Fibroblast of mammary gland (primary cell): ENCODE measurements at places on chromosomes 1 and 21.
A peak's percentile ranks its signal among the peaks of the same experiment; 100 is the strongest.

DNA sequence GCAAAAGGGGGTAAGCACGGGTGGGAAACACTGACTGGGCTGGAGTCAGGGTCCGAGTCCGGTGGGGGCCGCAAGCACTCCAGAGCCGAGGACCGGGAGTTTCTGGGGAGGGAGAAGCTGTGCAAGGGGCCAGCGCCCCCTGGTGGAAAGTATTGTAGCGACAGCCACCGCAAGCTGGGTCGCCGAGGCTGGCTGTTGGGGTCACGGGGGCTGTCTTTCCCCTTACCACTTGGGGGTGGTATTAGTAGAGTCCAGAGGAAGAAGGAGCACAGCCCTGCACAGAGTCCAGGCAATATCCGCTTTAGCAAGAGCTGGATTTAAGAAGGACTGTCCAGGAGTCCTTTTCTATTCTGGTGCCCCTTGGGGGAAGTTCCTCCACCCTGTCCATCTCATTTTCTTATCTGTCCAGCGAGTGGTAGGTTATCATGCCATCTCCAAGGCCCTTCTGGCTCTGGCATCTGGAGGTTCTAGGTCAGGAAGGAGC, 17.9 kb upstream of the ETV3 start:
- peak; percentile 53 for DNase-seq

DNA sequence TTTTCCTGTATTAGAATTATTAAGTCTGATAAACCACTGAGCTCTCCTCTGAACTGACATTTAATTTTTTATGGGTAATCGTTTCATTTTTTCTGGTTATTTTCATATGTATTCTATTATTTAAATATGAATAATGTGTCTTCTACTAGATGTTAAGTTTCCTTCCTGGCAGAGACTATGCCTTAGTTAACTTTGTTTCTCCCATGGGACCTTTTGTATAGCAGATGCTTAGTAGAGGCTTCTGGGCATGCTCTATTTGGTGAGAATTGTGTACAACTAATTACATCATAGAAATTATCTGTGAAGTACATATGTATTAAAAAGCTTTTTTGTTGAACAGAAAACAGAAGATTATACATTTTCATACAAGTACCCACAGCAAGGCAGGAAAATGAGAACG, 23.4 kb downstream of the CTBS start:
- peak; percentile 54 for DNase-seq

DNA sequence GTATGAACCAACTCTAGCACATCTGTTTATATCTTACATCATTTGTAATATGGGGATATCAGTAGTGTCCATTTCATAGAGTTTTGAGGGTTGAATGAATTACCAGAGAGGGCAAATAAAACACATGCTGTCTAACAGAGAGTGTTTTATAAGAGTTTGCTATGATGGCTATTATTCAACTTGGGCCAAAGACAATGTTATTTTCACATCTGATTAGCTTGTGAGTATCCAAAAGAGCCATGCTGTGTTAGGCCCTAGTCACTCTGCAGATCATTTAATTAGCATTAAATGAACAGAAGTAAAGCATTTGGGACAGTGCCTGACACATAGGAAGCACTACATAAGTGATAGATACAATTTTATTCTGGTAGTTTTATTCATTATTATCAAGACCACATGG, 4.2 kb upstream of the RNF11 start:
- no peak for DNase-seq

DNA sequence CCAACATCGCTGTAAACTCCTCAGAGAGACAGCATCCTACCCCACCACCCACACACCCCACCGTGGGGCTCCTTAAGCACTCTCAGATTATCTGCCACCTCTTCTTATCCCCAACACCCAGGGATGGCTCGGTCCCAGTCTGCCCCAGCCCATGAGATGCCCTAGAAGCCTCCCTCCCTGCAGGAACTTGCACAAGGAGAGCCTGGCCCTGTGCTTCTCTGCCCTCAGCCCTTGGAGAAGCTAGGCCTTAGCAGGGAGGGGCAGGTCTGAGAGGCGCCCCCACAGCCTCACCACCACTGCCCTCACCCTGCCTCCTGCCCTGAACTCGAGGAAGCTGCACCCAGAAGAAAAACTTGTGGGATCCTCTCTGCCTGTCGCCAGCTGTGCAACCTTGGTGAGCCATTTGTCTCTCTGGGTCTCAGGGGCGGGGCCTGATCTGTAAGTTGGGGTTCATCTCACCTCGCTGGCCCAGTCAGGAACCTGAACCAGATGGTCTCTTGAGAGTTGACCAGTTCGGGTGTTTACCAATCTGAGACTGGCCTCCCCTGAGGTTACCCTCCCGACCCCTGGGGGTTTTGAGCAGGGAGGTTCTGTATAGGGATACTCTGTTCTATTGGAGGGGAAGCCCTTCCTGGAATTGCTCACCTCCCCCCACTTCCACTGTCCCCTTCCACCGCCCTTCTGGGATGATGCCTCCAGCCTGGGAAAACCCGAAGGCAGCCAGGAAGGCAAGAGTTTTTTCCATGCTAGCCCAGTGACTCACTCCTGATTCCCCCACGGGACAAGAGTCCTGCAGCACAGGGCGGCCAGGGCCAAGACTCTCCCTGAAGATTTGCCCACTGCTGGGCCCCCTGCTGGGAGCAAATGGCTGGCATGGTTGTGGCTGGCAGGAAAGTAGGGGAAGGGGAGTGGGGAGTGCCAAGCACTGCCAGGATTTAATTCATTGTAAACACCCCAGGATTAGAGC, at the start of gene S100A3:
Gene S100A3 (minus strand): TSS at position 537 of the 967 bp plus-strand sequence. CDS start 773 bp downstream, outside the sequence.
- peak; percentile 95 for DNase-seq

DNA sequence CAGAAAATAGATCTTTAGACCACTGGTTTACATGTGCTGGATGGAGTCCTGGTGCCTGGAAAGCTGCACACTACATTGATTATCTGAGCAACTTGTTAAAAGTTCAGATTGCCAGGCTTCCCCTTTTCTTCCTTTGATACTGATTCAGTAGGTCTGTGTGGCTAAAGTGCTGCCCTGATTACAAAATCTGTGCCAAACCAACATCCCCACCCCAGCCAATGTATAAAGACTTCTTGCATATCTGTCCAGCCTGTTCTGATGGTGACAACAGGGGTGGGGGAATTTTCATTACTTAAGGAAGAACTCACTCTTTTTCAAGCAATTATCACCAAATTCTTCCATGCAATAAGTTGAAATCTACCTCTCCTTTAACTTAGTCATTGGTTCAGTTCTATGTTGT, 135.5 kb downstream of the TNFSF18 start:
- DNase-seq = no peak

DNA sequence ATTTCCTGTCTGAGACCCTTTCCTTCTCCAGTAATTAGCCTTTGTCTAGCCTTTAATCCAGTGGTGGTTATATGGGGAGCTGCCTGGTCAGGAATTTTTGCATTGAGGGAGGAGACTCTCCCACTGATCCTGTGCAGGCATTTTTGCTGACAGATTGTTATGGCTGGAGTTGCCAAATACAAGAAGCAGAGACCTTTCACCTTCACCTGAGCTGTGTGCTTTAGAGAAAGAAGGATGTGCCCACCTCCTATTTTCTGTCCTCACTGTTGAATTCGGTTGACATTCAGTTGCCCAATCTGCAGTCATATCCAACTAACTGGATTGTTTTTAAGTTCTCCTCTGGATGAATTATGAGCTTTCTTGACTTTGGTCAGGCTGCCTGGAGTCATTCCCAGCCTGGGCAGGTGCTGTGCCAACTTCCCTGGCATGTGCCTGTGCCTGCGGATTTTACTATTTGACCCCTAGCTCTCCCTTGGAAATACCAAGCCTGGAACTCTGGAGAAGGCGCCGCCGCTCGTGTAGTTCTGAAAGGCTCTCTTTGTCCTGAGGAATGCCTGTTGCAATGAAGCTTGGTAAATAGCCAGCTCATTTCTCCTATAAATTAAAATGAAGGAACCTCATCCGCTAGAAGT, 143.9 kb downstream of the NOS1AP start:
- peak; percentile 10 for DNase-seq
